OCI-LY7 (cell line): ENCODE measurements at places on chromosomes 1 and 21. TPM values are rescaled to one million over a fixed set of nuclear protein-coding genes. Genes with fewer than 3 reads are reported as not detected.

LHX8 gene
- not detected in 2 replicates for total RNA-seq

- no peak for DNase-seq
These were observed 25.1 kb downstream of the AIM2 start for GRCh38 chr1:159051436-159051835.

GRCh38 chr1:151060657-151061421, 642 bp downstream of the MLLT11 start:
- DNase-seq: no peak

CYP4Z1 gene
- not detected in 2 replicates for total RNA-seq

DNAJC6 gene
- 10.2 and 11.3 TPM in 2 replicates for total RNA-seq
